ENCODE measurements at places on chromosomes 13 and 19. TPM values are rescaled to one million over a fixed set of nuclear protein-coding genes. Genes with fewer than 3 reads are reported as not detected.

GPR12 gene
- total RNA-seq = not detected

CGB2 gene
- total RNA-seq = not detected

CYP4F2 gene
- not detected for total RNA-seq

QPCTL gene
- total RNA-seq = 13.8 TPM

PLA2G4C gene
- 13.3 TPM for total RNA-seq

ATP8B3 gene
- total RNA-seq = 9.6 TPM

KIRREL2 gene
- total RNA-seq = 0.78 TPM

S1PR4 gene
- total RNA-seq = 32.7 TPM

DHRS12 gene
- 7.0 TPM for total RNA-seq

CLDND2 gene
- 4.8 TPM for total RNA-seq

VAV1 gene
- 77.9 TPM for total RNA-seq

PGLYRP2 gene
- not detected for total RNA-seq

FCAR gene
- not detected for total RNA-seq

CD37 gene
- 178 TPM for total RNA-seq

PABPC3 gene
- total RNA-seq = 0.81 TPM

PBX4 gene
- 44.9 TPM for total RNA-seq

UBAC2 gene
- total RNA-seq = 51.8 TPM

ZNF99 gene
- total RNA-seq = not detected

LILRB3 gene
- 0.68 TPM for total RNA-seq

NCR1 gene
- total RNA-seq = not detected

URAD gene
- total RNA-seq = not detected

UQCRFS1 gene
- 42.0 TPM for total RNA-seq

CCDC70 gene
- not detected for total RNA-seq

Measured in activated CD4-positive, alpha-beta memory T cell treated with anti-CD3 and anti-CD28 coated beads for 36 hours (primary cell).